Amygdala (tissue), 56 donors: ENCODE measurements at places on chromosomes 16 and 17.

DNA sequence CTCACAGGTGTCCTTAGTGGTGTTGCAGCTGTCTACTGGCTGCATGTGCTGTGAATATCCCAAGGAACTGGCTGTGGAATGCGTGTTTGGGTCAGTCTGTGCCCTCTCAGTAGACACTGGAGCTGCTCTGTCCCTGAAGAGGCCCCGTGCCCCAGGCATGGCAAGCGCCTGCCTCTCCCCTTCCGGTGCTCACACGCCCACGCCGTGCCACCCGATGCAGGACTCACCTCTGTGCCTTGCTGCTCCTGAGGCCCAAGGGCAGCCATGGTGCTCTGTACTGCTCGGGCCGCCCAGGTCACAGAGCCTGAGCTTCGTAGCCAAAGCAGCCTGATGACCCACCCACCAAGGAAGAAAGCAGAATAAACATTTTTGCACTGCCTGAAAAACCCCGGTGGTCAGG is 10.0 kb downstream of the RGS11 start:
- no peak for DNase-seq

GRCh38 chr16:85950136-85950918 is 51.4 kb downstream of the IRF8 start:
- DNase-seq = no peak

DNA sequence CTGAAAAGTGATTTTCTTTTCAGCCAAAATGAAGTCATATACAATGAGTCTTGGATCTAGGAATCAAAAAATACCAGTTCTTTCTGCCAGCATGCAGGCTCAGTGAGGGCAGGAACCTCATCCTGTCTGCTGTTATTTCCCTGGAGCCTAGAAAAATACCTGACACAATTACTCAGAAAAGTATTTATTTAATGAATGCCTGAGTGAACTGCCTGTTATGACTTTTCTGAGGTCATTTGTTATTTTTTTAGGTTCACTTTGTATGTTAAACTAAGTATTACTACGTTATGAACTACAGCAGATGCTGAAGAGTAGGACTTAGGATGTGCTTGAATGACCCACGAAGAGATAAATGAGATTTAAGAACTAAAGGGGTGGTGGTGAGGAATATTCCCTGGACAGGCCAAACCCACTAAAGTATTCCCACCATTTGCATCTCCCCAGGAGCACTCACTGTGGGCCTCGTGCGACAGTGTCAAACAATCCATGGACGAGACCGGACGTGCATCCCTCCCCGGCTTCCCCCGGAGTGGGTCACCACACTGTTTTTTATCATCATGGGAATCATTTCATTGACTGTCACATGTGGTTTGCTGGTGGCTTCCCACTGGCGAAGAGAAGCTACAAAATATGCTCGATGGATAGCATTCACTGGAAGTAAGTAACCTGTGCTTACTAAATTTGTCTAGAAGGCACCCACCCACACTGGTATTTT is 17.1 kb upstream of the VWA3A start:
- no peak for DNase-seq

DNA sequence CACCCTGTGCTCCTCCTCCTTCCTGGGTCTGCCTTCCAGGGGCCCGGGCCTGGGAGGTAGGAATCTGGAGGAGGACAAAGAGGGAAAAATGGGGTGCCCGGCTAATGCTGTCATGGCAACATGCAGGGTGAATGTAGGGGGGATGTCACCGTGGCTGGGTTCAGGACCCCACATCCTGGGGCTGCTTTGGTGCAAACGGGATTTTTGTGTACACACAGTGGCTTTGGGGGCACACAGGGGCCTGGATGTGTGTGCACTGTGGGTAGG is 37.0 kb upstream of the CDC42EP4 start:
- no peak for DNase-seq

DNA sequence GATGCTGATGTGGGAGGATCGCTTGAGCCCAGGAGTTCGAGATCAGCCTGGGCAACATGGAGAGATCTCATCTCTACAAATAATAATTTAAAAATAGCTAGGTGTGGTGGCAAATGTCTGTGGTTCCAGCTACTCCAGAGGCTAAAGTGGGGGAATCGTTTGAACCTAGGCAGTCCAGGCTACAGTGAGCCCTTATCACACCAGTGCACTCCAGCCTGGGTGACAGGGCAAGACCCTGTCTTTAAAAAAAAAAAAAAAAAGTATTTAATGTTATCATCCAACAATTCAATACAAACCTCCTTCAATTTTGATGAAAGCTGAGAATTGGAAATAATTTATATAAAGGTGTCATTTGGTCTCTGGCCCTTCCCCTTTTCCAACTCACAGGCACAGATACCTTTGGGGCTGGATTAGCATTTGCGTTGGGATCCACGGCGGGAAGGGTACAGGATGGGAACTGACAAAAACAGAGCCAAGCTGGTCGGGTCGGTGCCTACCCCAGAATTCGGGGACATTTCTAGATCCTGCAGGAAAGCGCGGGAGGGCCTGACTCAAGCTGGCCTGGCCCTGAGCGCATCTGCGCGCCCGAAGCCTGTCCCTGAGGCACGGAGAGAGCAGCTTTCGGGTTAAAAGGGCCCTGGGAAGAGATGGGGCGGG is 860 bp upstream of the DCAF7 start:
- no peak for DNase-seq

DNA sequence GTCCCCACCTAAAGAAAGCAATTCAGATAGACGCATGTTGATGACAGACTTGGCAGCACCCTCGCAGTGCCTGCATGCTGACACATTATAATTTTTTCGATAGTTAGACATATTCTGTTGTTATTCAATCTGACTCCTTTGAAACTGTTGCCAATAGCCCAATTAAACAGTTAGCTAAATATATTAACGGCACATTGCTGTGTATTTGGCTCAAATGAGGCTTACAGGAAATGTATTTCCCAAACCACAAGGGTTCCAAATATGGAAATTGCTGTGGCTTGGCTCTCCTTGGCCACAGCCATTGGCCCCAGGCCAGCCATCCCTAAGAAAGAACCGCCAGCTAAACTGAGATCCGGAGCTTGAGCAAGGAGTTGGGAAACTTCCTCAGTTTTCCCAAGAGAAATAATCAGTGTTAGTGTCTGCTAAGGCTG is 31.1 kb downstream of the C16orf82 start:
- DNase-seq = no peak

DNA sequence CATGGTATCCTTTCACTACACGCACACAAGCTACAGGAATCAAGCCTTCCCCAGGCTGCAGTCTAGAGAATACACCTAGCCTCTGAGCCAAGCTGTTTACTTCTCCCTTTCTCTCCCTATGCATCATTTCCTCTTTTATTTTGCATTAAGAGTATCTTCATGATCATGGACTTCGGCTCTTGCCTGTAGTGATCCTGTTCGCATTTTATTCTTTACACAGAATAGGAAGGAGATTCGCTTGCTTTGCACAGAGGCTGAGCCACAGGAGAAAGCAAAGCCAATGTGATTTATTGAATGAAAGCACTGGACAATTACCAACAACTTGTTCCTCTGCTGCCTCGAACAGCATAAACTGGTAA is 172.7 kb downstream of the ANKFN1 start:
- no peak for DNase-seq

- DNase-seq = no peak
Observed at GRCh38 chr17:67095803-67096202, 51.4 kb downstream of the CACNG1 start.

DNA sequence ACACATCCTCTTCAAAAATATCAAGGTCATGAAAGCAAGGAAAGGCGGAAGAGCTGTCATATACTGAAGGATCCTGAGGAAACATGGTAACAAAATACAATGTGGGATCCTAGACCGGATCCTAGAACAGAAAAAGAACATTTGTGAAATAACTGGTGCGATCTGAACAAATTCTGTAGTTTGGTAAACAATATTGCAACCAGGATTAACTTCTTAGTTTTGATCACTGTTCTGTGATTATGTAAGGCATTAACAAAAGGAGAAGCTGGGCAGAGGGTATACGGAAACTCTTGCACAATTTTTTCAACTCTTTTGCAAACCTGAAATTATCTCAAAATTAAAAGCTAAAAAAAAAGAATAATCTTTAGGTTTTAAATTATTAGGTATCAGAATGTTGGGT is 109.7 kb downstream of the TRIM37 start:
- no peak for DNase-seq

DNA sequence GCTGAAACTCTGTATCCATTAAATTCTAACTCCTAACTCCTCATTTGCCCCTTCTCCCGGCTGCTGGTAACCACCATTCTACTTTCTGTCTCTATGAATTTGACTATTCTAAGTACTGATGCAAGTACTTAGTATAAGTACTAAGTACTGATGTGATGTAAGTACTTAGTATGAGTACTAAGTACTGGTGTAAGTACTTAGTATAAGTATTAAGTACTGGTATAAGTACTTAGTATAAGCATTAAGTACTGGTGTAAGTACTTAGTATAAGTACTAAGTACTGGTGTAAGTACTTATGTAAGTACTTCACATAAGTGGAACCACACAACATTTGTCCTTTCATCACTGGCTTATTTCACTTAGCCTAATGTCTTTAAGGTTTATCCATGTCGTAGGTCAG is 32.3 kb upstream of the PRKCA start:
- no peak for DNase-seq

DNA sequence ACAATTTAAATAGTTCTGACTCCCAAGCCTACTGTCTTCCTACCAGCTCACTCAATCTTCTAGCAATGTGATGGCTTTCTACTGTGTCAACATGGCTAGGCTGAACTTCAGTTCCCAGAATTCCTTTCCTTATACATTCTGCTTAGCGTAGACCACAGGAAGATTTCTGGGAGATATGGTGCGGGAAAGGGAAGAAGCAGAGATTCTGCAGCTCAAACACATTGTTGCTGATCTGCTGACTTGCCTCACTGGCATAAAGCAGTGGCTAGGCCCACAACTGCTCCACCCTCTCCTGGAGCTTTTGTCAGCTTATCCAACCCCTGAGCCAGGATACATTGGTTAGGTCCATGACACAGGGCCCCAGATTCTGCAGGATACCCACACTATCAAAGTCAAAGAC is 58.8 kb downstream of the GAS7 start:
- DNase-seq = no peak

DNA sequence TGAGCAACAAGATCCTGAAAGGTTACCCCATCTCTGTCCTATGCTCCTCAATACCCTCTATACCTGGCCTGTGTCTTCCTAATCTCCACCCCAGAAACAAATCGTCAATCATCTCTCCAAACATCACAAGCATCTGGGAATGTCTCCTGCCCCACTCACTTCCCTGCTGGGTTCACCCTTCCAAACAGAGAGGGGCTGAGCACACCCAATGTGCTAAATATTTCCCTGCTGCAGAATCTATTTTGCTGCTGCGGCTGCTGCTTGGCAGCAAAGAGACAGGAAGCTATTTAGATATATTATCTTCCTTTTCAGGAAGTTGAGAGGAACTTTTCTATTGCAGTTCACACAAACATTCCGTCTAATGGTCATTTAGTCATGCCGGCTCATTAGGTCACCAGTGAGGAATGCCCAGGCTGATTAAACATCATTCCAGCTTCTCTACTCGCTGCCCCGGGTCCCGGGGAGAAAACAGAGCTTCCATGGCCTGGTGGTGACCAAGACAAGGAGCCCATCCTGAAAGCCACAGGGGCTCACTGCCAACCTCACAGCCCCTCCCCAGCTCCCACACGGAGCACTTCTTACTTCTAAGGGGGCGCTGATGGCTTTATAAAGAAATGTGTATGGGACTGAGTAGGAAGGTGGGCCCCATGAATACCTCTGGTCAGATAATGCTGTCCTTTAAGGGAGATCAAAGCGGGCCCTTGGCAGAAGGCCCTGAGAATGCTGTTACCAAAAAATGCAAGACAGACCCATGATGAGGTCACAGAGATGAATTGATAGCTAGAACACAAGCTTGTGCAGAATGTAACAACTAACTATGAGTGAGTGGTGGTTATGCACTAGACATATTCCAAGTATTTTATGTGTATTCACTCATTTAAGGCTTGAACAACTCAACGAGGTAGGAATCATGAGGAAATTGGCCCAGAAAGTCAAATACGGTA is 218.3 kb downstream of the SOX9 start:
- DNase-seq = no peak

DNA sequence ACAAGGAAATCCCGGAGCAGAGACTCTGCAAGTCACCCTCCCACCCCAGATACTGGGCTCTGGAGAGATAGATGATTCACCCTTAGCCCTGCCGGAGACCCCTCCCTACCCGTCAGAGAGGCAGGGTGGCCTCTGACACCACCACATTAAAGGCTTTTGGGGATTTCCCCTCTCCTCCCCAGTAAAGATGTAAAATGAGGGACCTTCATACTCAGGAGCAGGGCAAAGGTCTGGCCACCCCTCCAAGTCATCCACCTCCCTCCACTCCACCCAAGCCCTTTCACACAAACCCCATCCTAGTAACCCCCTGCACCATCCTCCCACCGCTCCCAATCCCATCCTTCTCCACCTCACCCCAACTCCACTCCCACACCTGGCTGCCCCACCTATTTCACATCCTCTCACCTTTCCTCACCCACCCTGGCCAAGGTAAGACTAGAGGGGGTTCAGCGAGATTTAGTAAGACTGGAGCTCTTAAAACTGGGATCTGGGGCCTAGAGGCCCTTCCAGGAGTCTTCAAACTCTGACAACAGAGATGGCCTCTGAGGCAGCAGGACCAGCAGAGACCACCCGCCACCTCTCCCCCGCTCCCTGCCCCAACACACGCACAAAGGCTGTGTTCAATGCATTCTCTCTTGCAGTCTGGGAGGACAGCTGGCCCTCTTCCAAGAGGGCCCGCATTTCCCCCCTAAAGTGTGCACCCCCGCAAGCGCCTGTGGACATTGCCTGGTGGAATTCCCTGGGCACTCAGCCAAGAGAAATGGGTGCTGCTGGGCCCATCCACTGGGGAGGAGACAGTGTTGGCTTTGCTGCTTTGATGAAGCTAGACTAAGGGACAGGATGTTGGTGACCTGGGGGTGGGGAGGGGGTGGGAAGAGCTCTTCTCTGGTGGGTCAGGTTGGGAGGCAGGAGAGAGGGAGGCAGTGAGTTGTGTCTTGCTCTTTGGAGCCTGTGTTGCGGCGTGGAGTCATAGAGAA is 1.1 kb downstream of the ABAT start:
- DNase-seq = no peak

DNA sequence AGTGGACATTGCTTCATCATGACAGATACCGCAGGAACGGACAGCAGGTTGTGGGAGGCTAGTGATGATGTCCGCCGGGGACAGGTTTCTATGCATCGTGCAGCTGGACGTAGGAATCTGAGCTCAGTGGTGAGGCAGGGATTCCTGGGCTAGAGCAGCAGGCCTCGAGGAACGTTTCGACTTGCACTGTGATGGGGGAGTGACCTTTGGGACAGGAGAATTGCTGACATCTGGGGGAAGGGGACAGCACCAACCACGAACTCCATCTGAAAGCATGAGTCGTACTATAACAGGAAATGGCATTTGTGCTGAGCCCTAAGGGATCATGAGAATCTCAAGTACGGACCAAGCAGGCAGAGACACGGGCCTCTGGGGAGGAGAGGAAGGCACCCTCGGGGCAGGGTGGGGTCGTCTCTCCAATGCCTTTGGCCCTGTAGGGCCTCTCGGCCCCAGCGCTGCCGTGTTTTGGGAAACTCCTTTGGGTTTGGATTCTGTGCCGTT is 65.8 kb upstream of the ENDOV start:
- no peak for DNase-seq

DNA sequence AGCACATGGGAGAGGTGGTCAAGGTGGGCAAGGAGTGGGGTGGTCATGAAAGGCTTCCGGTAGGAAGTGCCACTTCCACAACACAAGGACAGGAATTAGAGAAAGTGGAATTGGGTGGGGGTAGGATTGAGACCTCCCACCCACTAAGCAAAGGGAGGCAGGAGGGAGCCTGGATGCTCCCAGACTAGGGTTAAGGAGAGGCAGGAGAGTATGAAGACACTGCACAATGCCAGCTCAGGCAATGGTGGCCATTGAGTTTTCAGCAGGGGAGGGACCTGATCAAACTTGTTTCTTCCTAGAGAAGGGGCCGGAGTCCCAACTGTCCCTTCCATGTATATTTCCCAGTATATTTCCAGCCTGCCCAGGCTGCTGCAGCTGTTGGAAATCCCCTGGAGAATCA is 3.1 kb upstream of the RAB11FIP4 start:
- no peak for DNase-seq
